NCI-H526 (cell line): ENCODE measurements at places on chromosomes 3 and 15.

DNA sequence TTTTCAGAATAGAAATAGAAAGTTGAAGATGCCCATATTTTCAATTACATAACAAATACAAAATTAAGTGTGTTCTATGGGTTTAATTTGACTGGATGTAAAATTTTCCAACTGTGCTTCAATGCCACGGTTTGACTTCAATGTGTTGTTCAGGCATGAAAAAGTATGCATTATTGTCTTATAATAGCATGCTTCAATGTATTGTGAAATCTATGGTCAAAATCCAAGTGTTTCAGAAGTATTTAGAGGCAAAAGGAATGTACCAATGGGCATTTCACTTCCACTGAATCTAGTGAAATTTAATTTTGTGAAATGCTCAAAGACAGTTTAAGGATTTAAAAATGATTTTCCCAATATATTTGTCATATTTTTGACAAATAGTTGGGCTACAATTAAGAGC is 16.0 kb downstream of the NEK10 start:
- no peak for DNase-seq

DNA sequence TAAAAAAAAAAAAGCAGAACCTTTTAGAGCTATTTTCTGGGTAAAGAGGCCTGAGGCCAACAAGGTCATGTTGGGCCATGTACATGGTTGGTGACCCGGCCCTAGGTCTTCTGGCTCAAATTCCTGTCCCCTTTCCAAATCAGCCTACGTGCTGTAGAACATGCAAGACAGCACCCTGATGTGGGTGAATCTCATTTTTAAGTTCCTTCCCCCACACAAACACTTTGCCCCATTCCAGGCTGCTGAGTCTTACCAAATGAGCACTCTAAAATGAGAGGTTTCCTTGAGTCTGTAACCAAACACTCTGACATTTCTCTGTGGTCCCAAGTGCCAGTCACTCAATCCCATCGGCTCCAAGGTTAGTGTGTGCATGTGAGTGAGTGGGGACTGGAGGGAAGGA is 9.4 kb downstream of the BCL6 start:
- DNase-seq: no peak

GRCh38 chr15:90873998-90874605 is 5.7 kb downstream of the FURIN start:
- peak; percentile 55 for DNase-seq

DNA sequence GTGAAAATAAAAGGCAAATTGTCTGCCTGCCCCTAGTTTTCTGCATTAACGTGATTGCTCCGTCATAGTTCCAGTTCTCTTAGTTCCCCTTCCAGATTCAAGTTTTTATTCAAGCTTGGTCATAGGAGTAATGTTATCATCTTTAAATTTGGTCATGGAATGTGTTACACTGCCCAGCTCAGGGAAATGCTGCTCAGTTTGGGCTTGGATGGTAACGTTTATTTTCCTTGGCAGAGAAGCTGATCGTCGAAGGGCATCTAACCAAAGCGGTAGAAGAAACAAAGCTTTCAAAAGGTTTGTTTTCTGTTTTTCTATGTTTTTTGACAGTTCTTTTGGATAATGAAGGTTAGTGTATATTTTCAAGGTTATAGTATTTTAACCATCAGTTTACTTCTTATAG is 118.4 kb upstream of the FLNB start:
- no peak for DNase-seq

- no peak for DNase-seq
Observed at GRCh38 chr3:9765865-9766264, 3.9 kb downstream of the CAMK1 start.

DNA sequence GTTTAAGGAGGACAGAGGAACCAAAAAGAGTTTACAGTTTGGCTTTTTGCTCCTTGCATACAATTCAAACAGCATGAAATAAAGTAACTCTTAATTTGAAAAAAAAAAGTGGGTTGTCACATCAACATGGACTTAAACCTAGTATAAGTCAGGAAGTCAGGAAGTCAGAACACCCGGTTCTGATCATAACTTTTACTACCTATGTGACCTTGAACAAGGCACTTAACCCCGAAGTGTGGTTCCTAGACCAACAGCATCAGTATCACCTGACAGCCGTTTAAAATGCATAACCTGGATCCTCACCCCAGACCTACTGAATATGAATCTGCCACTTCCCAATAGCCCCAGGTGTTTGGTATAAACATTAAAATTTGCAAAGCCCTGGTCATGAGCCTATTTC is 18.7 kb downstream of the LYSMD2 start:
- DNase-seq: peak; percentile 12

DNA sequence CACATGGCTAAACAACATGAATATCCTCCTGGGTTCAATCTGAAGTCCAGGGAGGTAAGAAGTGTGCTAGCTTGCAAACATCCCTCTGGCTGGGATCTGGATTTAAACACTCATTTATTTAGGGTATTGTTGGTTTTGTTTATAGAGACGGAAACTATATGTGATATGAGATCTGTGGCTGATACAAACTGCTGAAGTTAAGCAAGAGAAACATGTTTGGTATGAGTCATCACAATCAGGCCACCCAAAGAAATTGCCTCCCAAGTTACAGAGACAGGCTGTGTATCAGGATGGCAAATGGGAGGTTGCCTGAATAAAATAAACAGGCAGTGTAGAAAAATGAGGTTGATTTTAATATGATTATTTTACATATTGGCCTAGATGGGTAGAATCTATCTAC is 562.1 kb downstream of the IGSF11 start:
- no peak for DNase-seq

- no peak for DNase-seq
Observed at GRCh38 chr15:60661080-60661645, 182.2 kb upstream of the ICE2 start.

GRCh38 chr3:74357881-74358280 is 256.6 kb downstream of the CNTN3 start:
- DNase-seq: no peak

GRCh38 chr15:90901175-90902039 is 1.7 kb upstream of the MAN2A2 start:
- peak; percentile 55 for DNase-seq

GRCh38 chr3:157384491-157384890 is 52.2 kb upstream of the PTX3 start:
- no peak for DNase-seq

DNA sequence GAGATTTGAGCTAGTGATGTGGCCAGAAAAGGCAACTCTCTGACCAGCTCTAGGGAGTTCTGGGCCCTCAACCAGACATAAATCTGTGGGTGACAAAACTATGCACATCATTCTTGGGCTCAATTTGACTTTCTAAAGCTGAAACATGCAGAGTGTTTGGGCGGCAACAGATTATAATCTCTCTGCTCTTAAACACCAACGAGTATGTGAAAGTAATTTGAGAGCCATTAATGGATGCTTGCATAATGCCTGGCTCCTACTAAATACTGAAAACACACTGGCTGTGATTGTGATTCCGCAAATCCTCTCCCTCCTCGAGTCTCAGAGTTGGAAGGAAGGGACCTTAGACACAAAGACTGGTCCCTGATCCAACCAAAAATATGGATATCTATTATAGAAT is 186.7 kb downstream of the UACA start:
- no peak for DNase-seq

DNA sequence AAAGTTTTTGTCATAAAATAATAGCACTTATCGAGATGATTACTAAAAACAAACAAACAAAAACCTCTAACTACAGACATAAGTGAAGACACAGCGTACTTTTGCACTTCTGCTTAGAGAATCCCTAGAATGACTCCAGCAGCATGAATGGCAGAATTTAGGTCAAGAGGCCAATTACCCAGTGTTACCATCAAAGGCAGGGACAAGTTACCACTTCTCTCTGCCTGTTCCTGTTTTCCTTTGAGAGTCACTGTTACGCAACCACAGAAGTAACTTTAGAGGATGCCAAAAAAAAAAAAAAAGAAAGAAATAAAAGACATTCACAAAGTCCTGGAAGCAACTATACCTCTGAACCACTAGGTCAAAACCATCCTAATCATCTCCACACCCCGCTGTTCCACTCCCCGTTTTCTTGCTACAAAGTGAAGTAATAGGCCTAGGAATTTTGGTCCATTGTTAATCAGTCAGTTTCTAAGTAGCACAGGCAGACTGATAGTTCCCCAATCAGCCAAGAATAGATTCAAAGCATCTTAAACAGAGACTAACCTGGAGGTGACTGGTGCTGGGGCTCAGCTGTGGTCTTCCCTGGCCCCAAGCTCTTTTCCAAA is 41.9 kb downstream of the FMN1 start:
- peak; percentile 47 for DNase-seq

DNA sequence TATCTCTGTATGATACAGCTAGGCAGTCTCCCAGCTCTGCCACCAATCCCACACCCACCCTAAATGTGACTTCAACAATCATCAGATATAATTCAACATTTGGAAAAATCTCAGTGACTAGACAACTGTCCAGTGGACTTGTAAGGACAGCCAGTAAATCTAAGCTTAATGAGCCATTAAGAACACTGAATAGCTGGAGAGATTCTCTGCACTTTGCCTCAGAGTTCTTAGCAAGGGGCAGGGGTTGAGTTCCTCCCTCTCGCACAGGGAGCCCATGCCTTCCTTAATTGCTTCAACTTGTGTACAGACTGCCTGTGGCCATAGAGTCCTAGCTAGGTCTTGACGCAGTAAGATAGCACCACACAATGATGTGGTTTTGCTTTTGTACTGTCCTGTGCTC is 15.6 kb downstream of the MEX3B start:
- no peak for DNase-seq

DNA sequence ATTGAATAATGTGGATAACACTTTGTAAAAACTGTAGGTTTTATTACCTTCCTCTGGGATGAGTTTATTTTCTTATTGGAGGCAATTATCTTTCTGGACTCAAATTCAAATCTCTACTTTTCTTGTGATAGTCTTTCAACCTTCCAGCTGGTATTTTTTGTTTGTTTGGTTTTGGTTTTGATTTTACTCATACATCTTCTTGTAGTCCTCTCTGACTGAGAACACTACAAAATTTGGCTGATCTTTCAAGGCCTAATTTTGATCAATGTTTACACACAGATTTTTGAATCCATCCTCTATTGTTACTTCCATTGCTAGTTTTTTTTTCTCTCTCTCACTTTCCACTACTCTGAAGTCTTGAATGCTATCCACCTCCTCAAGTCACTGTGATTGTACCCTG is 303.8 kb upstream of the NECTIN3 start:
- DNase-seq: no peak

DNA sequence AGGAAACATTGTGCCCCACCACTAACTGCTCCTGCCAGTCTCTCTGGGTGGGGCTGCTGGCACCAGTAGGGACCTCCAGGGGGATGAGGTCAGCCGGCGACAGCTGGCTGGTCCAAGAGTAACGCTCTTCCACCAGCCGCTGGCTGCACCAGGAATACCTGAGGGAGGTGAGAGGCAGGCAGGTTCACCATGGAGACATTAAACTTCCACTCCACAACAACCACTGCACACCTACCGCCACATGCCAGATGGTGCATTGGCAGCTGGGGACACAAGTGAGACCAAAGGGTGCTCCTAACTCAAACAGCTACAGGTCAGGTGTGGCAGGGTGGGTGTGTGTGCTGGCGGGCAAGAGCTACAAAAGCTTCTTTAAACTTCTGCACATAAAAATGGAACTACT is 4.5 kb downstream of the POLG start:
- DNase-seq: no peak

GRCh38 chr3:72323773-72324172 is 524.5 kb downstream of the SHQ1 start:
- DNase-seq: no peak

- DNase-seq: no peak
Observed at GRCh38 chr3:21163956-21164355, 587.1 kb downstream of the ZNF385D start.

GRCh38 chr3:177753451-177754155 is 556.3 kb upstream of the TBL1XR1 start:
- DNase-seq: no peak

- no peak for DNase-seq
Observed at GRCh38 chr3:151697496-151697895, 36.2 kb upstream of the AADACL2 start.

GRCh38 chr15:61459785-61460707 is 230.9 kb upstream of the RORA start:
- DNase-seq: no peak

GRCh38 chr15:54559405-54560069 is 581.3 kb downstream of the UNC13C start:
- no peak for DNase-seq

DNA sequence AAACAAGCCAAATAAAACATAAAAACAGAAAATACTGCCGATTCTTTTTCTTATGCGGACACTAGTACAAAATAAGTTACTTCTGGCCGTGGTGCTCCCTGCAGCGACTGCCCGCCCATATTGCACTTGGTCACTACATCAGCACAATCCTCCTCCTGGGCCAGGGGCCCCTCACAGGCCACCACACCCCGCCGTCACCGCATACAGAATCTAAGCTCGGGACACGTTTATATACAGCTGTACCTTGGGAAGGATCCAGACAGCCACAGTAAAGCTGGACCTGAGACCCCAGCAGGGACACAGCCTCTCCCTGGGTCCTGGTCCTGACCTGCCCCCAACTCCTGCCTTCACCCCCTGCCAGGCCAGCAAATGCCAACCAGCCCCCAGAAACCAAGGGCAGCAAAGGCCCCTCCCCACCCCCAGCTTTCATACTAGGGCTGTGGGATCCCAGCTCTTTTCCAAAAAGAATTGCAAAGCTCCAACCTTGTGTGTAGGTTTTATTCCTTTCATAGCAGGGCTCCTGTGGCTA is 12.9 kb upstream of the DNAJB8 start:
- no peak for DNase-seq

DNA sequence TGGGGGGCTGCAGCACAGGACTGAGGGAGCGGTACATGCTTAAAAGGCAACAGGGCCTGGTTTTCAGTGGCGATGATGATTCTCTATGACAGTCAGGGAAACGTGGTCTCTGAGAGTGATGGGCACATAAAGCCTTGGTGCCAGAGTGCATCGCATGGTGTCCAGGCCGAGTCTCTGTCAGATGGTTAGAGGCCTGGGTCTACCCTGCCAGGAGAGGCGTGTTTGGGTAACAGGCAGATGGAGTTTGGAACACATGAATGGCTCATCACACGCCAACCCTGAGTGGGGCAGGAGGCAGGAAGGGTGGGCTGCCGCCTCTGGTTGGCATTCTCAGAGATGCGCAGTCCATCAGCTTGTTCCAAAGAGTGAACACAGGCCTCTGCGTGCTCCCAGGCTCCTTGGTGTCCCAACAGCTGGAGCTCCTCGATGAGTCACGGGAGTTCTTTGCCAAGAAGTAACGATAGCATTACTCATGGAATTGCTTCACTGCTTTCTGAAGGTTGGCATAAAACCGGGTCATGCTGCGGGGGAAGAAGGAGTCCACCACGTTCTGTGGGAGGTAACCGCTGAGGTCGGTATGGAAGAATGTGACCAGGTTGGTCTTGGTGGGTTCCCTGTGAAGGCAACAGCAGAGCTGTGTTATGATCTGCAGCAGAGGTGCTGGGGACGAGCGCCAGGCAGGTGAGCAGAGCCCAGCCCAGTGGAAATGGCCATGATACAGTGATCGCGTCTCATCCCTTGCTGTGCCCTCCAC is 11.0 kb downstream of the STARD5 start:
- no peak for DNase-seq
